ENCODE measurements at places on chromosomes 3 and 15.

- no peak for DNase-seq
Observed at GRCh38 chr15:63004211-63004610, 38.3 kb upstream of the TPM1 start.

DNA sequence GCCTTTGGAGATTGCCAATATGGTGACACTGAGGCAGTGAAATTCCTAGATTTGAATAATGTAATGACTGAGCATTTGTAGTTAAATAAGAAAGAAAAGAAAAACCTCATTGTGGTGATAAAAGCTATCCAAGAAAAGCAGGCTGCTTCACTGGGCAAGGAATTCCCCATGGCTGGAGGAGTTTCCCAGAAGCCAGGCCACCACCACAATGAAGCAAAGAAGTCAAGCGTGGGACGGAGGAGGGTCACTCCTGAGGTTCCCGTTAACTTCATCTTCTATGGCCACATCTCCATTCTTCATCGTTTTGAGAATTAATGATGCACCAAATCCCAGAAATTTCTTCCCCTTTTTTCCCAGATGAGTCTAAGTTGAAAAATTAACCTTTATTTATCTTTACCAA, 185.8 kb upstream of the BCL6 start:
- no peak for DNase-seq

GRCh38 chr3:128306481-128306880, 153.2 kb downstream of the EEFSEC start:
- no peak for DNase-seq

- no peak for DNase-seq
Observed at GRCh38 chr3:51102396-51102795, 282.7 kb upstream of the MANF start.

DNA sequence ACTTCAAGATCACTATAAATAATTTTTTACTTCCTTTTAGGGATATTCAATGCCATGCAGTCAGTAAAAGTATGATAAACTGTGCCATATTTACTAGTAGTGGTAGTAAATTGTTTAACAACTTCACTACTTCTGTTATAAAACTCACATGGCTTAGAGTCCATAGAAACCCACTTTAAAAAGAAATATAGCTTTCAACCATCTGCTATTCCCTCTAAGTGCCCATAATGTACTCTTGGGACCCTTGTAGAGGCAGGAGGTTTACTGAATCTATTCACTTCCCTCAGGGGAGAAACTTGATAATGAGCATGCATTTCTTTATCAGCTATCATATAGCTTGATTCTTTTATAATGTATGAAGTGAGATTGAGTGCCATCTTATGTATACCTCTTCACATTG, 1448.4 kb upstream of the ALCAM start:
- DNase-seq: no peak
